ENCODE measurements at places on chromosomes 12 and 14. TPM values are rescaled to one million over a fixed set of nuclear protein-coding genes. Genes with fewer than 3 reads are reported as not detected.

- H3K27ac ChIP-seq: no peak overlapping the region
- H3K4me1 ChIP-seq: no peaks in the 10 kb centered on the region
- H3K36me3 ChIP-seq: no peaks in the 10 kb centered on the region
- no peak for DNase-seq
- no peaks in the 10 kb centered on the region for H3K27me3 ChIP-seq
Measured at GRCh38 chr12:16607906-16608775, 2.2 kb upstream of the LMO3 start.

DNA sequence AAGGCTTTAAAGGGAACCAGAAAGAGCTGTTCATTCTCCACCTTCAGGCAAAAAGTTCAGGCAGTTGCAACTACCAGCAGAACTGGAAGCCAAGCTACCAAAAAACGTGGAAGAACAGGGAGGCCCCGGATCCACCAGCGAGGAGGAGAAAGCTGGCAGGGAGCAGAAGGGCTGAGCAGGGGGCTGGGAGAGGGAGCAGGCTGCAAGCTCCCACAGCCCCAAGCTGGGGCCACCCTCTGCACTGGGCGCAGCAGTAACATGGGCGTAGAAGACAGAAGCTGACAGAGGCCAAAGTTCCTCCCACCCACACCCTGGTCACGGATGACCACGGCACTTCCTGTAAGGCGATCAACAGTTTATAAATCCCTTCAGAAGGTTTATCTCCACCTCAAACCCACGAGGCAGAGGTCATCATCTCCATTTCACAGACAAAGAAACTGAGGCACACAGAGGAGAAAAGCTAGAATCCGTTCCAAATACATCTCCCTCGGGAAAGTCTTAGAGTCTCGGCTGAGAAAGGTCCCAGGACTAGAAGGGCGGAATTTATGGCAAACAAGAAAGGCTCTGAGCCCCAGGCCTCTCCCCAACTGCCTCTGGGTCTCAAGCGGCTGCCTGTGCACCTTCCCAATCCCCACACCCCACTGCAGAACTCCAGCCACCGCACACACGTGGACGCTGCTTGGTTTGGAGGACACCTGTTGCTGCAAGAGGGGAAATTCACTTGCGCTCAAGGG is 1.8 kb downstream of the CCDC85C start:
- no peaks in the 10 kb centered on the region for H3K36me3 ChIP-seq
- DNase-seq: peak; percentile 39
- H3K27me3 ChIP-seq: no peaks in the 10 kb centered on the region
- H3K27ac ChIP-seq: peak overlapping the region; percentile 11
- H3K4me1 ChIP-seq: peaks cover 52% of the 10 kb centered on the region

- H3K27me3 ChIP-seq: no peaks in the 10 kb centered on the region
- peak overlapping the region; percentile 3 for H3K27ac ChIP-seq
- no peaks in the 10 kb centered on the region for H3K36me3 ChIP-seq
- peaks cover 4% of the 10 kb centered on the region for H3K4me1 ChIP-seq
- no peak overlapping the region for H3K4me3 ChIP-seq
Measured at GRCh38 chr12:119684711-119685369, 16.9 kb downstream of the PRKAB1 start.

DNA sequence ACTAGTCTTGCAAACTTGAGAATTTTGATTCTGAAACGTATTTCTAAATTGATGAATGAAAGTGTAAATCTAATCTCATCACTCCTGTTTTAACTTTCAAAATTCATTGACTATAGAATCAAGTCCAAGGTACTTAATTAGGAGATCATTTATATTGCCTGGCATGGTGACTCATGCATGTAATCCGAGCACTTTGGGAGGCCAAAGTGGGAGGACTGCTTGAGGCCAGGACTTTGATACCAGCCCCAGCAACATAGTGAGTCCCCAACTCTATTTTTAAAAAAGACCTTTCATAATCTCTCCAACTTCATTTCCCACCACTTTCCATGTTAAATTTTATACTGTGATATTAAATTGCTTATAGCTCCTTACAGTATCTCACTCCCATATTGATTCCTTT is 3.0 kb upstream of the MIPOL1 start:
- no peaks in the 10 kb centered on the region for H3K36me3 ChIP-seq
- DNase-seq: no peak
- H3K27ac ChIP-seq: no peak overlapping the region
- H3K4me1 ChIP-seq: peaks cover 7% of the 10 kb centered on the region
- no peak overlapping the region for H3K4me3 ChIP-seq

DNA sequence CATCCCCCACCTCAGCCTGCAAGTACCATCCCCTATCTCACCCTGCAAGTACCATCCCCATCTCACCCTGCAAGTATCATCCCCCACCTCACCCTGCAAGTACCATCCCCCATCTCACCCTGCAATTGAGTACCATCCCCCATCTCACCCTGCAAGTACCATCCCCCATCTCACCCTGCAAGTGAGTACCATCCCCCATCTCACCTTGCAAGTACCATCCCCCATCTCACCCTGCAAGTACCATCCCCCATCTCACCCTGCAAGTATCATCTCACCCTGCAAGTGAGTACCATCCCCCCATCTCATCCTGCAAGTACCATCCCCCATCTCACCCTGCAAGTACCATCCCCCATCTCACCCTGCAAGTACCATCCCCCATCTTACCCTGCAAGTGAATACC is 45.0 kb downstream of the ZC3H14 start:
- H3K27ac ChIP-seq: no peak overlapping the region
- H3K27me3 ChIP-seq: no peaks in the 10 kb centered on the region
- H3K36me3 ChIP-seq: no peaks in the 10 kb centered on the region
- no peak overlapping the region for H3K4me3 ChIP-seq
- no peaks in the 10 kb centered on the region for H3K4me1 ChIP-seq
- DNase-seq: no peak

GRCh38 chr12:108004319-108004718 is 124.8 kb upstream of the WSCD2 start:
- H3K27ac ChIP-seq: no peak overlapping the region
- no peak overlapping the region for H3K4me3 ChIP-seq
- no peaks in the 10 kb centered on the region for H3K27me3 ChIP-seq
- H3K4me1 ChIP-seq: no peaks in the 10 kb centered on the region
- DNase-seq: no peak

DNA sequence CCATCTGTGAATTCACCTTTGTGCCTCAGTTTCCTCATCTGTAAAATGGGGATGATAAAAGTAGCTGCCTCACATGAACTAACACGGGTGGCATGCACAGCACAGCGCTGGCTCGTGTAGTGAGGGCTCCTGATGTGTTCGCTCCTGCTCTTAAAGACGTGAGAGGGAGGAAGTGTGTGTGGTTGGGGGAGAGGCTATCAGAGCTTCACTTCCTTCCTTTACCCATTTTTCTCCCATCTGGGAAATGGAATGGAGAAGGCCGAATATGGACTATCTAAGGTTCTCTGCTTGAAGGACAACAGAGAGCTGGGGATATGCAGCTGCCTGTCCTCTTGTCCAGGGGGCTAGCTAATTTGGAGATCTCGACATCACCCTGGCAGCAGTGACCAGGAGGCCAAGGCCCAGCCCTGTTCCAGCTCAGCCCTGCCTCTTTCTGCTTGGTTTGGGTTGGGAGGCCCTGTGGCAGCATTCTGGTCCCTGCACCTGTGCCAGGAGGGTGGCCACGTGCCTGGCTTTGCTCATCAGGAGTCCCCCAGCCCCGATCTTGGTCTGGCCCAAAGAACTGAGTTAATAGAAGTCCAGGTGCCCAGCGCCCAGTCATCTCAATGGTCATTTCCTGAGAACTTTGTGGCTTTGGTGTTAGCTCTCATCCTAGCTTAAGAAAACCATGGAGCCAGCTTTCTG is 44.5 kb upstream of the ESRRB start:
- no peaks in the 10 kb centered on the region for H3K27me3 ChIP-seq
- H3K27ac ChIP-seq: no peak overlapping the region
- no peak overlapping the region for H3K4me3 ChIP-seq
- peaks cover 9% of the 10 kb centered on the region for H3K4me1 ChIP-seq

DNA sequence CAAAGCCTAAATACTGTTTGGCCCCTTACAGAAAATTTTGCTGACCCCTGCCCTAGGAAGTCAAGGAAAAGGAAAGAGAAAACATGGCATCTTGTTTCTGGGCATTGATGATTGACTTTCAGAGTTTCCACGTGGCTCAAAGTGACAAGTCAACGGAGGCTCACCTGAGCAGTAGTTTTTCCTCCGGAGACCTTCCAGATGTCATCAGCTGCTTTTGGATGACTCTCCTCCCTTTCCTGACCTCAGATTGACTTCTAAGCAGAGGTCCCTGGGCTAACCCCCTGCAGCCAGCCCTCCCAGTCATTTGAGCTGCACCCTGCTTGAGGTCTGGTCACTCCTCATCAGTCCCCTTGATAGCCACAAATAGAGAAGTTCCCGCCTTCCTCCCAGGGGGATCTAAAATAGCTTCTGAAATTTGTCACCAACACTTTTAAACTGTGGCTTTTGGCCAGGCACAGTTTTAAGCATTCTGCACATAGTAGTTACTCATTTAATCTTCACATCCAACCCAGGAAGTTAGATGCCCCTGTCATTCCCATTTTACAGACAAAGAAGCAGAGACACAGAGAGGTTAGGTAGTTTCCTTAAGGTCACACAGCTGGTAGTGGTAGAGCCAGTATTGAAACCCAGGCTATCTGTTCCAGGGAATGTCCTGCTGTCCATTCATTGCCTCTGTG is 143.4 kb downstream of the CHST11 start:
- no peaks in the 10 kb centered on the region for H3K36me3 ChIP-seq
- H3K27me3 ChIP-seq: no peaks in the 10 kb centered on the region
- H3K4me3 ChIP-seq: no peak overlapping the region

TCL1B gene
- 5.1 TPM for polyA plus RNA-seq
